ENCODE measurements at places on chromosomes 4 and X. TPM values are rescaled to one million over a fixed set of nuclear protein-coding genes. Genes with fewer than 3 reads are reported as not detected.
A peak's percentile ranks its signal among the peaks of the same experiment; 100 is the strongest.

GRCh38 chr4:145045180-145045579 lies 52.8 kb downstream of the ANAPC10 start:
- DNase-seq: no peak

The RPL39 gene
- total RNA-seq: 1,775 TPM

The HTR2C gene
- not detected for total RNA-seq

DNA sequence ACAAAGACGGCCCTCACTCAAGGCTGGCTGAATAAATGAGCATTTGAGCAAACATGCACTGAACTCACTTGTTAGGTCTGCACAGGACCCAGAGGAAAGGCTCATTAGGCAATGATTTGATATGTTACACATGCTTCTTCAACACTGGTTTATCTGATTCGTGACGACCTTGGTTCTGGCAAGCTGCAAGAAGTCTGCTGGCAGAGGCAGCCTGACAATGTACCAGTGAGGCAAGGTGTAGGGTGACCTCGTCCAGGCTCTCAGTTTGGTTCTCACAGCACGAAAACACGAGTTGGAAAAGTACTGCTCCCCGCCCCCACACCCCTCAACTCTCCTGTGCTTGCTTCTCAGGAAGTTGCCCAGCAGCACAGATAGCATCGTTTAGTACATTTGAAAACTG lies 63.1 kb upstream of the CITED1 start:
- DNase-seq: no peak

- no peak for DNase-seq
Measured at GRCh38 chrX:96764864-96765263, 80.2 kb downstream of the DIAPH2 start.

GRCh38 chrX:356385-357034 lies 30.2 kb downstream of the PPP2R3B start:
- DNase-seq: no peak

The MAGEE1 gene
- 4.9 TPM for total RNA-seq

DNA sequence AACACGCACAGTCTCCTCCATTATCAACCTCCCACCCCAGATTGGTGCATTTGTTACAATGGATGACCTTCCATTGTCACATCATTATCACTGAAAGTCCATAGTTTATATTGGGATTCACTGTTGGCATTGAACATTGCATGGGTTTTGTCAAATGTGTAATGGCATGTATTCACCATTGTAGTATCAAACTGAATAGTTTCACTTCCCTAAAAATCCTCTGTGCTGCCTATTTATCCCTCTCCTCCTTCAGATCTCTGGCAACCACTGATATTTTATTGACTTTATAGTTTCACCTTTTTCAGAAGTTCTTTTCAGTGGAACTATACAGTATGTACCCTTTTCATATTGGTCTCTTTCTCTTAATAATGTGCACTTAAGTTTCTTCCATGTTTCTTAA lies 1565.4 kb downstream of the PCDH18 start:
- no peak for DNase-seq

- DNase-seq: peak; percentile 66
Measured at GRCh38 chr4:6917461-6918271, 8.0 kb downstream of the TBC1D14 start.

DNA sequence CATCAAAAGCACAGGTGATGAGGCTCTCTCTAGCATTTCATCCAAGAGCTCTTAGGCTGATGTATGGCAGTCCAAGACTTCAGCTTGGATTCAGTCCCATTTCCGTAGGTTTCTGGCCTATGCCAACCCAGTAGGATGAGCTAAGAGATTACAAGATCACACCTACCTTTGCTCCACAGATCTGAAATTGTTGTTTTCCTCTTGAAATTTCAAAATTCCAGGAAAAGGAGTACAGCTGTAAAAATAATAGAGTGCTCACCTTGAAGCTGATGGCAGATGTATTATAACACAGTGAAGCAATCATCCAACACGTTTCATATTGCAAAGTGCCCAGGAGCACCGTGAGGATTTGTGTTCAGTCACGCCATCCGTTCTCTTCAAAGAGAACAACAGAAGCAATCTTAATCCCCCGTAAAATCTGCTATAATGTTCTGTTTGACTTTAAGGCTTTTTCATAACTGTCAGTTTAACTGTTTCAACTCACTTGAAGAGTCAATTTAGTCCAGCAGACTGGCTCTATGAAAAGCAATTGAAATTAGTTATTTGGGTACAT lies 137.5 kb downstream of the CPE start:
- no peak for DNase-seq

The TBX22 gene
- total RNA-seq: not detected

DNA sequence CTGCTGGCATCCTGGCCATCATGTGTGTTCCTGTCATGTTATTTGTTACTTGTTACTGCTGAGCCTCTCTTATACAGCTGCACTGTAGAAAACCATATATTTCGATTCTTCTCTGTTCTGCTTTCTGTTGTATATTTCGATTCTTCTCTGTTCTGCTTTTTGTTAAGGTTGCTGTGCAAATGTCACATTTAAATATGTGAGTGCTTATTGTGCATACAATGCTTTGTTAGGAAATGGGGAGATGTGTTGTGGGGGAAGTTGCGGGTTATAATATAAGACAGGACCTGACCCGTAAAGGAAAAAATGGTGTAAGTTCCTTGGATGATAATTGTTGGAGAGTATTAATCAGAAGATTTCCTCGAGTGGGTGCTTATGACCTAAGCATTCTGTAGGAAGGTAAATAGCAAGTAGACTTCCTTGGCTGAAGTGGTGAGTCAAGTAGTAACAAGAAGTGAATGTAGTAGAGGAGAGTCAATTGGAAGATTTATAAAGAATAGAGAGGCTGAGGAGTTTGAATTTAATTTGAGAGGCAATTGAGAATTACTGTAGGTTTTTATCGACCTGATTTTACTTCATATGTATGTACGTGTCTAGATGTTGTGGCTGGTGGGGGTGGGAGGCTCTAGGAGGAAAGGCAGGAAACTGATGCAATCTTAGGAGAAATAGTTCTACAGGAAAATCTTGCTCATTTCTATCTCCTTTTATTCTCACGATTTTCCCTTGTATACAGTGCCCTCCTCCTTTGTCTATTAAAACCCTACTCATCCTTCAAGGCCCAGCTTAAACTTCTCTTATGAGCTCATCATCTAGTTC lies 8.5 kb downstream of the OGT start:
- DNase-seq: no peak

DNA sequence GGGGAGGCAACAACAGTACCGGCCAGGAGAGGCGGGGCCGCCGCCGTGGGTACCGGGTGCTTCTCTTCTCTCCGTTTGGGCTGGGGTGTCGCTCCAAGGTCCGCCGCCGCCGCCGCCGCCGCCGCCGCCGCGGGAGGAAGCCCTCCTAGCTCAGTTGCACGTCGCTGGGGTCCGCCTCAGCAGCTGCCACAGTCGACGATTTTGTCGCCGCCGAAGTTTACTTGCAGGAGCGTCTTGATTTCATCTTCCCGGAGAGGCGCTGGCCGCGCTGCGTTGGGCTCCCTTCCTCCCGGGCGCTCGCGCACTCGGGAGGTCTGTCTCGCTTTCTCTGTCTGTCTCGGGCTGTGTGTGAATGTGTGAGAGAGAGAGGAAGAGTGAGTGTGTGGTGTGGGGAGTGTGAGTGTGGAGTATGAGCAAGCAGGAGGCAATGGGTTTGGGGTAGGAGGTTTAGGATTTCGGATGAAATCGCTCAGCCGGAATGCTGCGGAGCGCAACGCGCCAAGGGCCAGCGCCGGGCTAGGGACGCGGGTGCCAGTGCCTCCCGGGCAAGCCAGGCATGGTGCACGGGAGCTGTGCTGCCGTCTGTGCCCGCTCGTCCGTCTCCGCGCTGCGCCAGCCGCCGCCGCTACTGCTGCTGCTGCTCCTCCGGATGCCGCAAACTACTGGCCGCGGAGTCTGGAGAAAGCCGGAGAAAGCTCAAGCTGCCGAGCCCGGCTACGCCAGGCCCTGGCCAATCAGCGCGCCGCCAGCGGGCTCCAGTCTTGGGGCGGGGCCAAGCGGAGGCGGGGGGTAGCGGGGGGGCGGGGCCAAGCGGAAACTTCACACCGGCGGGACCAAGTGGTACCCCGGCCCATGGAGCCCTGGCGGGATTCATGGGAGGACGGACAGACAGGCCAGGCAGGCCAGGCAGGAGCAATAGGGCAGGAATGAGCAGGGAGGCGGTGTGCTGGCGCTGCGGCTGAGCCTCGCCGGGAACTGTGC lies at the start of gene PCDH19:
TSS of gene PCDH19 (minus strand) at position 664 of the 981 bp plus-strand sequence. CDS start 1,676 bp downstream, outside the sequence.
- DNase-seq: no peak

GRCh38 chrX:101217689-101218088 lies 1.9 kb upstream of the DRP2 start:
- DNase-seq: no peak

DNA sequence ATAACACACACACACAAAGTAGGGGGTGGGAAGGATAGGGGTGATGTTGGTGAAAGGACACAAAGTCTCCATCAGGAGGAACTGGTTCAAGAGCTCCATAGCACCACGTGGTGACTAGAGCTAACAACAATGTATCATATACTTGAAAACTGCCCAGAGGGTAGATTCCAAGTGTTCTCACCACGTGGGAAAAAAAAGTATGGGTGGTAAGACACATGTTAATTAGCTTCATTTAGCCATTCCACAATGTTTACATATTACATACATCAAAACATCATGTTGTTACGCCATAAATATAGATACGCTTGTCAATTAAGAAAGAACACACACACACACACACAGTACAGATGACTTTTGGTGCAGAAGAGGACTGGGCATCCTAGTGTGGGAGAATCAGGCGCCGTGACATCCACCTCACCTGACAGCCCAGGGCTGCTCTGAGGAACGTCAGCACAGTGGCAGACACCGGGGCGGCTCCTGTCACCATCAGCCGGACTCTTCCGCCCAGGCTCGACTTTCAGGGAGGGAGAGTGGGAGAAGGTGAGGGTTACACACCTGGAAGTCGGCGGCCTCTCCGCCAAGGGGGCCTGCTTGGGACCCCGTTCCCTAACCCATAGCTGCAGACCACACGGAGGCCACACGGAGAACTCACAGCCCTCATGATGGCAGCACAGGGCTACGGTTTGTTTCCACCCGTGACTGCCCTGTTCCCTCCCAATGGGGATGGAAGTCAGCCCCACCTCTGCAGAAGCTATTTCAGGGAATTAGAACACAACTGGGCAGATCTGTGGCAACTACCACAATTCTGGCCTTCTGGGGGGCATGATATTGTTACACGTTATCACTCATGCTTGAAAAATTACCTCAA lies 31.8 kb upstream of the CENPU start:
- no peak for DNase-seq

GRCh38 chr4:64784125-64784524 lies 374.9 kb upstream of the TECRL start:
- DNase-seq: no peak

The RPL34 gene
- total RNA-seq: 1,097 TPM

DNA sequence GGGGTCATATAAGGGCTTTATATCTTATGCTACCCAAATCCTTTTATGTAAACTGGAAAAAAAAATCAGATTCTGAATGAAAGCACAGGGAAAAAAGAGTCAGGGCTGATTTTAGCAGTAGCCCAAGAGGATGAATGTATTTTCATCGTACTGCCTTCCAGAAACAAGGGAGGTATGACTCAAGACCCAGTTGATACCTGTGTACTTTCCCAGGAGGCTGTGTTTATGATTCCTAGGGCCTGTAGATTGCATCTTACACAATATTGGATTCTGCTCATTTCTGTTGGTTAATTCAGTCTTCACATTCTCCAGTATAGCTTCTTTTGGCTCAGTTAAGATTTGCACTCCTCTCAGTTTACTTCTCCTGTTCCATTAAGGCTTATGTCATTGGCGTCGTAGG lies 127.9 kb upstream of the LIMCH1 start:
- no peak for DNase-seq

DNA sequence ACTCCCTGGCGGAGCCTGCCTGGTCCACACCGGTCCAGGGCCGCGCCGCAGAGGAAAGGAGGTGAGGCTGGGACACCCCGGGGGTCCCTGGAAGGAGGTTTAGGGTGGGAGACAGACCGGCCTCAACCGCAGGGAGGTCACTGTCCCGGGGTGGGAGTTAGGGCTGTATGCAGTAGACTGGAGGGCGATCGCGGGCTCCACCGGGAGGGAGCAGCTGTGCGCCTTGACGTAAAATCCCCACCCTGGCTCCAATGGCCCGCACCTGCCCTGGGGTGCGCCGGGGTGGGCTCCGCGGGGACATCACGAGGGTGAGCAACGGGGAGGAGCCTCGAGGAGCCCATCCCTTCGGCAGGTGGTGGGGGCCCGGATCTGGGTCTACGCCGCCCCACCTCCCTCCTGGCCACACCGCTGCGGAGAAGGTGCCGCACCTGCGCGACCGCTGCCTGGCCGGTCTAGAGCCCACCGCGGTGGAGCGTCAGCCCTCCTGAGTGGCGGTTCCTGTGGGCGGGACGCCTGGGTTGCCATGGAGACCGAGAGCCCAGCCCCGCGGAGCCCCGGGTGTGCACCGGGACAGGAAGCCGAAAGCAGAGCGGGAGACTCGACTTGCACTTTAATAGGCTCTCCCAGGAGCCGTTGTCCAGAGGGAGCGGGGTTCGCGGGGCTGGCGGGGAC lies 105.1 kb downstream of the ADRA2C start:
- peak; percentile 62 for DNase-seq

DNA sequence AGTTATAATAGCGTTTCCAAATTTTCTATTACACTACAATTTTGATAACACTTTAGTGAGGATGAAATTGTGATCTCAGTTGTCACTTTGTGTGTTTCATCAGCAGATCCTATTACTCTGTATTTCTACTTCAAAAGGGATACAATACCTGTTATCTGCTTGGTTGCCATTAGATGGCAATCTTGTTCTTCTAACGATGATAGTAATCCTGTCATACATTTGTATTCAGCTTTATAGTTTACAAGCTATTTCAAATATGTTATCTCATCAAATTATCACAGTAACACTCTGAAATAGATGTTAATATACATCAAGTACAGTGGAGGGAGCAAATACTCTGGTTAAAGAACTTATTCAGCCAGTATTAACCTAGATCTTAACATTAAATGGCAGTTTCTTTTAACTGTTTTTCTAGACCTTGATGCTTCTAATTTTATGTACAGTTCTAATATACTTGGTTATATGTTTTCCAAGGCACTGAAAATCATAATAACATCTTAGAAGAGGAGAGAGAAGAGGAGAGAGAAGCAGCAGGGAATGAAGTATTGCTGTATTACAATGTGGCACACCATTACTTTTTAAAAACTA lies 292.0 kb downstream of the CCSER1 start:
- DNase-seq: no peak

The GABRB1 gene
- total RNA-seq: not detected

The CENPE gene
- total RNA-seq: 69.6 TPM

- no peak for DNase-seq
Measured at GRCh38 chr4:85595796-85596559, 121.0 kb downstream of the ARHGAP24 start.

DNA sequence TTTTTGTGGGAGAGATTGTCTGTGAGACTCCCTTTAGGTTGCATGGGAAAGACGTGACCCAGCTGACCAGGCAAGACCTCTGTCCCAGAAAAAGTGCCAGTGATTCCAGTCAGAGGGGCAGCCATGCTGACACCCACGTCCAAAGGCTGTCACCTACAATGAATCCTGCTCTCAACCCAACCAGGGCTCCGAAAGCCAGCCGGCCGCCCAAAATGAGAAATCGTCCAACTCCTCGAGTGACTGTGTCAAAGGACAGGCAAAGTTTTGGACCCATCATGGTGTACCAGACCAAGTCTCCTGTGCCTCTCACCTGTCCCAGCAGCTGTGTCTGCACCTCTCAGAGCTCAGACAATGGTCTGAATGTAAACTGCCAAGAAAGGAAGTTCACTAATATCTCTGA lies 5.5 kb downstream of the SLITRK2 start:
- no peak for DNase-seq

- DNase-seq: no peak
Measured at GRCh38 chr4:40990236-40990898, 224.0 kb downstream of the APBB2 start.

- DNase-seq: no peak
Measured at GRCh38 chrX:110108381-110108821, 105.5 kb downstream of the TMEM164 start.

The GDPD2 gene
- total RNA-seq: 0.63 TPM

The NKX6-1 gene
- total RNA-seq: not detected

Measured in activated CD8-positive, alpha-beta T cell treated with anti-CD3 and anti-CD28 coated beads, Interleukin-2, amount 10 ng/mL, durations not matched to agents 7 days and 5 days (primary cell).